Activated naive CD4-positive, alpha-beta T cell treated with anti-CD3 and anti-CD28 coated beads, Interleukin-2, amount 50 U/mL, for 72 hours (primary cell): ENCODE measurements at places on chromosomes 2 and 18.

DNA sequence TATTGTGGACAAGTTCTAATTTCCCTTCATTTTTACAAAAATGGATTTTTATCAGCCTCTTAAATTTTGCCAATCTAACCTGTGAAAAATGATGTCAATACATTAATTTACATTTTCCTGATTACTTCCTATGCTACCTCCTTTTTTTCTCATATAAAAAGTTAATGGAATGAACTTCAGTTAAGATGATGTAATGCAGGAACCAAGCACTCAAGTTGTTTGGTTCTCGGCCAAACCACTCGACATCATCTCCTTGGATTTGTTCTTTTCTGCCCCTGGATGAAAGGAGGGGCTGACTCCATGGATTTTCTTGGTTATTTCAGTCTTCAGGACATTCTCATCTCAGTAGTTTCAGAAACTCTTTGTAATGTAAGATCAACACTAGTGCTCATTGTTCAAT is 253.1 kb upstream of the NXPH2 start:
- no peak for DNase-seq

- DNase-seq: no peak
These were observed 54.9 kb downstream of the R3HDM1 start for GRCh38 chr2:135586148-135586547.

- no peak for DNase-seq
These were observed 4.2 kb upstream of the WDFY1 start for GRCh38 chr2:223949241-223949840.

DNA sequence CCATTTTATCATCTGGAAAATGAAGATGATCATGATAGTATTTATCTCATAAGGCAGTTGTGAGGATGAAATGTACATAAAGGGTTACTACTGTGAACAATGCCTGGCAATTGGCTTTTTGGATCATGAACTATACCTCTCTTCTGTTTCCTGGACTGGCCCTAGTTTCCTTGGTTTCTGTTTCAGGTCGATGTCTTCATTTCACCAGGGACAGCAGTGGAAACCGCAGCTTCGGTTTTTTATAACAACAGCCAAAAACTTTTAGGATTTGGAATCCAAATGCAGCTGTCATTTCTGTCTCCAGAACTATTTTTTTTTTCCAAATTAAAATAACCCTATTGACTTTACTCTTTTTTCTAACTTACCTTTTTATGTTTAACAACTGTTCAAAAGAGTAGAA is 425.1 kb downstream of the RND3 start:
- no peak for DNase-seq

DNA sequence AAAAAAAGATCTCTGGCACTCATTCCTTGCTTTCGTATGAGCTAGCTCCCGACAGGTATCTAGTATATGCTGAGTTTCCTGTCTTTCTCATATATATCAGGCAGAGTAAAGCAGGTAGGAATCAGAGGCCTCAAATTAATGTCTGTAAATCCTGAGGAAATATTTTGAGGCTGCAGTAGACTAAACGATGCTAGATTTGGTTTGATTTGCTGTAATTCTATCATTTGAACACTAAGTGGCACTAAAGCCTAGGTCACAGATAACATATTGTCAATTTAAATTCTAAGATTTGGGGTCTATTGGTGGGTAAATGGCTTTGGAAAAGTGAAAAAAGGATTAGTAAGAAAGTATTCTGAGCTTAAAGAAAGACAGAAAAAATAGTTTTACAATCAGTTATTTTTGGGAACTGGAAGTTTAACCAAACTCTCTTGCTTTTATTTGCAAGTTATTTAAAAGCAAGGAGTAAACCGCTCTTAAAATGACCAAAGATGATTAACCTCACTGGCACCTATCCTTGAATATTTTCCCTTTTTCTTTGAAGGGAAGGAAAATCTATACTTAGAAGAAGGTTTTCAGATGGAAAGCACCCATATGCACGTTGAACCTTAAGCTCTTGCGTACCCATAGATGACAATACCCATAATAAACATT is 37.6 kb upstream of the SLC4A10 start:
- no peak for DNase-seq
